ENCODE measurements at places on chromosomes 6 and 20. TPM values are rescaled to one million over a fixed set of nuclear protein-coding genes. Genes with fewer than 3 reads are reported as not detected.
A peak's percentile ranks its signal among the peaks of the same experiment; 100 is the strongest.

The SNAP25 gene
- polyA plus RNA-seq: 6.7 TPM

The HLA-DOB gene
- polyA plus RNA-seq: not detected

The TINAG gene
- 0.36 TPM for polyA plus RNA-seq

The RBPJL gene
- not detected for polyA plus RNA-seq

The TTLL9 gene
- 0.35 TPM for polyA plus RNA-seq

The CCN6 gene
- 0.67 TPM for polyA plus RNA-seq

The GJE1 gene
- not detected for polyA plus RNA-seq

The RNF182 gene
- polyA plus RNA-seq: 0.74 TPM

The ANKRD66 gene
- 1.1 TPM for polyA plus RNA-seq

The PROKR2 gene
- 0.23 TPM for polyA plus RNA-seq

- no peak for DNase-seq
Measured at GRCh38 chr6:140671926-140672325, 1297.5 kb upstream of the CITED2 start.

GRCh38 chr20:41183391-41183790 lies 46.0 kb downstream of the PLCG1 start:
- DNase-seq: no peak

DNA sequence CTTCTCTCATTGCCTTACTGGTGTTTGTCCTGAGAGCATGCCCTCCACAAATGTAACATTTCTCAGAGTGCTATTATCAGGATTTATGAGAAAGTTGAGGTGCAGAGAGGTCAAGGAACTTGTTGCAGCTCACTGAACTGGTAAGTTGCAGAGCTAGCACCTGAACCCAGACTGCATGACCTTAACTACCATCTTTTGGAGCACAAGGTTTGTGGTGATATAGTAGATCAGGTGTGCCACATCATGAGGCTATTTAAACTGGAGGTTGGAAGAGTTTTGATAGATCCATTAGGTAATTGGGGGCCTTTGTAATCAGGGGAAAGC lies 112.0 kb upstream of the CITED2 start:
- DNase-seq: no peak

DNA sequence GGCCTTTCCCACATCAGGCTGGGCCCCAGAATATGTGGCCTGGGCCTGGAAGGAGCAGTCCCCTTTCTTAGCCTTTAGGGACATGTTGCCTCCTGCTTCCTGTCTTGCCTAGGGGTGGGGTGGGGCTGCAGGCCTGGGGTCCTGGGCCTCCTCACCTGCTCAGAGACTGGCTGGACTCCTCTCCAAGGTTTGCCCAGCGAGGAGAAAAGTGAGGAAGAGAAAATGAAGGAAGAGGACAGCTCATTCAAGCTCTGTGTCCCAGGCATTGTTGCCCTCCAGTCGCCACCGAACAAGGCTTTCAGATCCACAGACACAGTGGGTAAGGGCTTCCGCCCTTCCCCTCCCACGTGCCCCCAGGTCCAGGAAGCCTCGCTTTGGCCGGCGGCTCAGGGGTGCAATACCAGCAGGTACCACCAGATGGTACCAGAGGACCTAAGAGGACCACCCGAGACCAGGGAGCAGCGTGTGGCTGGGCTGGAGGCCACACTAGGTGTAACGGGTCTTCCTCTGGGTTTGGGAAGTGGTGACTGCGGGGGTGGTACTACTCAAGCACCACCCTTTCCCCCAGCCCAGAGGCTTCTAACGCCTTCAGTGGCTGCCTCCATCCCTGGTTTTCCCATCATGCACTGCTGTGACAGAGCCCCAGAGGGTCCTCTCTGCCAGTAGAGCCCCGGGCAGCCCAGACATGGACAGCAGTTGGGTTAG lies 5.5 kb upstream of the BAK1 start:
- DNase-seq: peak; percentile 87

DNA sequence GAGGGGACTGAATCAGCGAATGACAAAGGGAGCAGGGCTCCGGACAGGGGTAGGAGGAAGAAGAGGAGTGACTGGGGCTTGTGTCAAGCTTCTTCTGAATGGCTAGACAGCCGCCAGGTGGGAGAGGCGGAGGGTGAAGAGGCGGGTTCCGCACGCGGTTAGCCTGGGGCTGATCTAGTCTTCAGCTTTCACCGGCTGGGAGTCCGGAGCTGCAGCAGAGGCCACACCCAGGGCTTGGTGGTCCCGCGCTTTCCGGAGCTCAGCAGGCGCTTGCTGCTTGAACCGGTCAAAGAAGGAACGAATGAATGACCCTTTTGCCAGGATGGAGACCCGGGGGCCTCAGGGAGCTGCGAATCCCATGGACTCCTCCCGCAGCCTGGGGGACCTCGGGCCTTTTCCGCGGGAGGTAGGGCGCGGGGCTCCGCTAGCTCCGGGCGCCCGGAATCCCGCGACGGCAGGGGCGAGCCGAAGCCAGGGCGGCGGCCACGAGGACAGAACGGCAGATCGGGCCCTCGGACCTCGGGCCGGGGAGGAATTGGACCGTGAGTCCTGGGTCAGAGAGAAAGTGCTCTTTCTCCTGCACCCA lies at the start of gene C6orf141:
Gene C6orf141 (plus strand): TSS at position 177 of the 586 bp plus-strand sequence. CDS start 125 bp downstream, at position 302.
- peak; percentile 28 for DNase-seq

DNA sequence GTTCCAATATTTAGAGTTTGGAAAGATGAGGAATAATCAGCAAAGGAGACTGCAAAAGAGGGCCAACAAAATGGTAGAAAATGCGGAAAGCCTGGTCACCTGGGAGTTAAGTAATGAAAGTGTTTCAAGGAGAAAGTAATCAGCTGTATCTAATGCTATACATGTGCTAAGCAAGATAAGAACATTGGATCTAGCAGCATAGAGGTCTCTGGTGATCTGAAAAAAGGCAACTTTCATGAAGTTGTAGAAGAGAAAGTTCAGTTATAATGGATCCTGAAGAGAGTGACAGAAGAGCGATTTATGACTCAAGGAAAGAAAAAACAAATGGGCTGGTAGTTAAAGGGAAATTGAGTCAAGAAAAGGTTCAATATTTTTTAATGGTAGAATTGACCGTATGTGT lies 4.6 kb upstream of the RSPH3 start:
- DNase-seq: no peak

- DNase-seq: peak; percentile 55
Measured at GRCh38 chr20:52150440-52151258, 40.9 kb downstream of the ZFP64 start.

- DNase-seq: no peak
Measured at GRCh38 chr20:57756213-57756612, 46.4 kb upstream of the PMEPA1 start.
